ENCODE measurements at places on chromosomes 12 and 14.

- no peak for DNase-seq
These were observed 30.8 kb downstream of the NCKAP5L start for GRCh38 chr12:49797449-49797776.

- DNase-seq = no peak
These were observed 7.4 kb downstream of the UBE2N start for GRCh38 chr12:93434256-93434865.

DNA sequence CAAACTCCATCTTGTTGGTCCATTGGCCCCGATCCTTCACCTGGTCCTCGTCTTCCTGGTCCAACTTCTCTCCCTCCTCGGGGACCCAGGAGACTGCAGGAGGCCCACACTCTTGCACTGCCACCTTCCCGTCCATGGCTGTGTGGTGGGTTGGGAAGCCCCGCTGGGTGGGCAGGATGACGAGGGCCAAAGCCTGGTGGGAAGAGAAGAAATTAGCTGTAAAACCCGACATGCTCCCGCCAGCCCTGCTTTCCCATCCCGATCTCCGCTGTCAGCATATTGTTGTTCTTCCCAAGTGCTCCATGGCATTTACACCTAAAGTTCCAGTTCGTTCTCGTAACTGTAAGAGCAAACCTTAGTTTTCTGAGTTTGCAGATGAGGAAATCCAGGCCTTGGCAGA, 4.1 kb downstream of the SLC6A12 start:
- no peak for DNase-seq

DNA sequence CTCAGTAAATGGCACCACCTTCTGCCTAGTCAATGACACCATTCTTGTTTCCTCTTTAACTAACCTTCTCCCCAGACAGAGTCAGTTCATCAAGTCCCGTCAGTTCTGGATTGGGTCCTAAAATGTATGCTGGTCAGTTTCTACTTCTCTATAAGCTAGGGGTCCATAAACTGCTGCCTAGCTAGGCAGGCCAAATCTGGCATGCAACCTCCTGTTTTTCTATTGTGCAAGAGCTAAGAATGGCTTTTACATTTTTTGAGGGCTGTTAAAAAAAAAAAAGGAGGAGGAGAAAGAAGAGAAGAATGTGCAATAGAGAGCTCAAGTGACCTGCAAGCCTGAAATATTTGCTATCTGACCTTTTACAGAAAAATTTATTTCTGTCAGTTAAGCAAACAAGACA, 6.4 kb upstream of the TMED10 start:
- DNase-seq = no peak

GRCh38 chr12:106181401-106182114, 42.8 kb upstream of the NUAK1 start:
- no peak for DNase-seq

DNA sequence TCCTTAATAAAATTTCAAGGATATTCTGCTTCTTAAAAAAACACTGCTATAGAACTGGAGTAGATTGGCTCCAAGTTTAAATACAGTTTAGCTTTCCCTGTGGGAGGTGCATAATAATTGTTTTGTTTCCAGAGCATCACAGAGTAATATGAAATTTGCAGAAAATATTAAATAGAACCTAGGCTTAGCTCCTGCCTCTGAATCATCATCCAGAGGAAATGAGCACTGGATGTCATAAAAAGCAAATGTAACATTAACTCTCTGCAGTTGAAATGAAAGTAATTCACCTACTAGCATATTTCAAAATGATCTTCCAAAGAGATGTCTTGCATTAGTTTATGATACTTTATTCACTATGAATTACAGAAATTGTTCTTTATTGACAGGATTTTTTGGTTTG, 769.8 kb downstream of the C12orf50 start:
- no peak for DNase-seq

GRCh38 chr12:28941248-28941647, 207.8 kb upstream of the FAR2 start:
- no peak for DNase-seq

- DNase-seq = no peak
These were observed 177.3 kb upstream of the BMP4 start for GRCh38 chr14:54133896-54134295.
